ENCODE measurements at places on chromosomes 7 and 10.

GRCh38 chr7:19944363-19945120, 171.1 kb upstream of the TMEM196 start:
- DNase-seq = no peak

DNA sequence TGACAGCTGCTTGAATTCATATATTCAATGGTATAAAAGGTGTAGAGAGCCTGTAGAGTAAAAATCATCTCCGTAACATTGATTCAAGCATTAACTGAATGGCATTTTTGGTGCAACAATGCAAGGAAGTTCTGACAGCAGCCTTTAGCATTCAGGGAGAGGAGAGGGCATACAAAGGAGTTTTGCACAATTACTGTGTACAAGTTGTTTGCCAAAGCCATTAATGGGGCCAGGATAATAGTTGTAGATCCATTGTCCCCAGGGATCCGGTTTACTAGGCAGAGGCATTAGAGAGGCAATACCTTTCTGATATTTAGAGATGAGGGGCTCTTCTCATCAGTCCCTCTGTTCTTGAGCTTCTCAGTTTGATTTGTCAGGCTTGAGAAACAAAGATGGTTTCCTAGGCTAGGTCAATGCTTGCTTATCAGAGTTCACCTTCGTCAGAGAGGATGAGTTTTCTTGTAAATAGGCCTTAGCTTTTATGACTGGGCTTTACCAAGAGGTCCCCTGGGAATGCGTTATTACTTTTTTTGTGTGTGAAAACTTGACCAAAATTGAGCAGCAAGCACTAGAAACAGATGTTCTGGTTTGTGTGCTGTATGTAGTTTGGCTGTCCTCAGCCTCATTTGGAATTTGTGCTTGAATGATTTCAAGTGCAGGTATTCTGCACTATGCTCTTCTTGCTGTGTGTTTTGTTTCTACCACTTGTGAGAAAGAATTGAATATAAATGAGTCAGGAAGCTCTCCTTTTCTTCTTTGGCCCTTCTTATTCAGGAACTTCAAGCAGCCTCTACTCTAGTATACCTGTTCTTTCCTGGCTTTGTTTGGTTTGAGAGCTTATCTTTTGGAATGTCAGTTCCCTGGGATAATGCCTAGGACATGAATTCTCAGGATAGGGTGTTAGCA, 32.0 kb downstream of the SND1 start:
- DNase-seq = no peak

DNA sequence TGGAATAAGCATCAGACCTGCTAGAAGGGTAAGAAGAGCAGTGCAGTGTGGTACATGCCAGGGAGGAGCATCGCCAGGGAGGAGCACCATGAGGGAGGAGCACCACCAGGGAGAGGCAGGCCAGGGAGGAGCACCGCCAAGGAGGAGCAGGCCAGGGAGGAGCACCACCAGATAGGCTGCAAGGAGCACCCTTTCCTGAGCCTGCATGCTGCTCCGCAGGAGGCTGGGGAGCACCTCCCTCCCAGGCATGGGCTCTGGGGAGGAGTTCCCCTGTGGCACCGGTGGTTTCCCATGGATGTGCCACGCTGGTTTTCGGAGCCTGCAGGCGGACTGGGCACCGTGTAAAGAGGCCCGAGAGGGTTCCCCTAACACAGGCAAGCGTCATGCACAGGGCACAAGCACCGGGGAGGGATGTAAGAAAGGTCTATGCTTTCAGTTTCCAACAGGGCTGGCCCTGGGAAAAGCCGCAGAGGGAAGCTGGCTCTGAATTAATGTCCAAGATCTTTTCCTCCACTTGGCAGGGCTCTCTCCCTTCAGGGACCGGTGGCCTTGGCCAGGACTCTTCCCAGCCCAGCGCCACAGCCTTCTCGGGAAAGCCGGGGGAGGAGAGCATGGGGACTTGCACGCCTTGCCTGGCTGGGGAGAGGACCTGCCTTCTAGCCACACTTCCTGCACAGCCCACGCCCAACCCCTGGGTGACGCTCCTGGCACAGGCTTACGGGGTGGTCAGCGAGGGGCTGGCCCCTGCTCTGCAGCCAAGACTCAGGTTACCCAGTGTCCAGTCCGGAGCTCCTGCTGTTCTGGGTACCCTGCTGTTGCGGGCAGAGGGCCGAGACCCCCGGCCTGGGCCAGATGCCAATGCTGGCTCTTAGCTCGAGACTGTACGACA, 11.5 kb upstream of the GPER1 start:
- DNase-seq = no peak

DNA sequence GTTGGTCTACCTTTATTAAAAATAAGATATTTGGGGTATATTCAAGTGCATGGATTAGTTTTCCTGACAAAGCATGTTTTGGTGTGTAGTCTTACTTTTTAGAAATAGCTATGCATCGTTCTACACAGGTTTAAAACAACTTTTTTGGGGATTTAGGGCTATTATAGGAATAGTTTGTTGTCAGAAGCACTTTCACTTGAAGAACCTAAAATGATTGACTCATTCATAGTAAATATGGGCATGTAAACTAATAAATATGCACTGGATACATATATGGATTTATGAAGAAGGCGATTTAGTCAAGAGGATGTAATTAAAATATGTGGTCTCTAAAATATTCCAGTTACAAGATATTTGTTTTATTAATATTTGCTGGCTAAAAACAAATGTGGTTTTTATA, 2.0 kb downstream of the ARL4A start:
- DNase-seq = no peak

- DNase-seq = no peak
Measured at GRCh38 chr7:69652947-69653701, 54.8 kb downstream of the AUTS2 start.

DNA sequence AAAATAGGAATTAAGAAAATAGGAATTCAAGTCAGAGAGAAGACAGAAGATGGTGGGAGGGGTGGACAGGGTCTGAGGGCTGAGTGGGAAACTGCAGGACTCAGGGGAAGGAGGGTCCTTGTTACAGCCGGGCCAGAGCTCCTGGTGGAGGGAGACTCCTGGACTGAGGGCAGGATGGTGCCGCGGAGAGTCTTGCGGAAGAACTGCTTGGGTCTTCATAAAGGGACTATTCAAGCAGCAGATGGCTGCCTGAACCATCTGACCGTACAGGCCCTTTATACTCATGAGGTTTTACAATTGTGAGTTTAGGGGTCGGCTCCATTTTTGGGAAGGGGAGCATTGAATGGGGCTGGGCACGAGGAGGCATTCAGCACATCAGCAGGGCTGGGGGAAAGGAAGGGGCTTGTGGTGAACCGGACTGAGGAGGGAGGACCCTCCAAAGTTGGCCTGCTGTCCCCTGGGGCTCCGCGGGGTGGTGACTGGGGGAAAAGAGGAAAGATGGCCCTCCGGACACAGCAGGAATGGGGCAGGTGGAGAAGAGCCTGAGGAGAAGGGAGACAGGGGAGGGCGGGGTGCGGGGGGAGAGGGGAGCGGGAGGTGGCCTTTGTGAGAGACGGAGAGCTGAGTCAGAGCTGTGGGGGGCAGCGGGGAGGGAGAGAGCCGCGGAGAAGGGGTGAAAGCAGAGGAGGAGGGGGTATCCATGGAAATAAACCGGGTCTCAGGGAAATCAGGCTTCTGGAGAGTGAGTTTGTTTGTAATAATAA, 1.5 kb downstream of the FAM131B start:
- no peak for DNase-seq

- DNase-seq = no peak
Measured at GRCh38 chr7:135959646-135960363, 17.4 kb downstream of the MTPN start.

DNA sequence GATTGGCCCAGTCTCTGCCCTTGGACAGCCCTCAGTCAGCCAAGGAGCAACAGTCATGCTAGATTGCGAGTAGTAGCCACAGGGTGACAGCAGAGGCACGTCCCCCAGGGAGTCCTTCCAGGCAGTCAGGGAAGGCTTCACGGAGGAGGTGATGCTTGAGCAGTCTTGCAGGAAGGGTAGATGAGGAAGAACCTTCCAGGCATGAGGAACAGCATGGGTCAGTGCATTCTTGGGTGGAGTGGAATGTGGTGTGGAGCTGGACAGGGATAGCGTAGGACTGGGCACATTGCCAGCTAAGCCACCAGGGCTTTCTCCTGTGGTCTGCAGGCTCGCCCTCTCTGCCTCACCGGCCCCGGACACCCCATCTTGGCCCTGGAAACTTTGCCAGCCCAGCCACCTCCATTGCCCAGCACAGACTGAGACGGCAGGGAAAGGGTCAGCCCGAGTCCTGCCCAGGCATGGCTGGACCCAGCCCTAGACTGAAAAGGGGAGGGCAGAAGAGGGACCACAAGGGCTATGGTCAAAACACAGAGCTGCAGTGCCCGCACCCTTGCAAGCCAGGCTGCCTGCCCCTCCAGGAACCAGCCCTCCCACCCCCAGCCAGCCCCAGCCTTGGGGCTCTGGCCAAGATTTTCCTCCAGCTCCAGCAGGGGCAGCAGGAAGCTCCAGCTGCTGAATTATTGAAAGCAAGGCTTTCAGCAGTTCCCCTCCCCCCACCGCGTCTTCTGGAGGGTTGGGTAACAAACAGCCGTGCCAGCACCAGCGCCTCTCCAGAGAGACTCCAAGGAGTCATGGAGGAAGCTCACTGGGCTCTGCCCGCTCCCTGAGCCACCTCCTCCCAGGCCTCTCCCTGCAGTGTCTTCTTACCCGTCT, 18.7 kb downstream of the SRRM3 start:
- no peak for DNase-seq

DNA sequence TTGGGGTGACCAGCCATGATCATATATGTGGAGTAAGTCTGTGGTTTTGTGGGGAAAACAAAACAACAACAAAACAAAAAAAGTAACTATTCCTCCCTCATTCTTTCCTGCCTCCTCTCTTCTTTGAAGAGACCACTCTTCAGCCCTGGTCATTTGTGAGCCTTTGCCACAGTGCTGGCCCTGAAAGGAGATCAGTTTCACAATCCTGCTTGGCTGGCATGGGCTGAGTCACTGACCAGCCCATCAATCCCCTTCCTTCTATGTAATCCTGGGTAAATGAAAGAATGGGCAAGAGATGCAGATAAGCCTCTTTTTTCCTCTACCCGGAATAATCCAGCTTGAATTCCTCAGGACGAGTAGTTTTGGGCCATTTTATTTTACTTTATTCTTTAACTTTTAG, 13.6 kb downstream of the CSTF2T start:
- DNase-seq = no peak

GRCh38 chr7:13050703-13051102, 363.3 kb downstream of the ARL4A start:
- no peak for DNase-seq

GRCh38 chr10:43968961-43969360, 320.3 kb upstream of the ZNF32 start:
- DNase-seq = no peak

DNA sequence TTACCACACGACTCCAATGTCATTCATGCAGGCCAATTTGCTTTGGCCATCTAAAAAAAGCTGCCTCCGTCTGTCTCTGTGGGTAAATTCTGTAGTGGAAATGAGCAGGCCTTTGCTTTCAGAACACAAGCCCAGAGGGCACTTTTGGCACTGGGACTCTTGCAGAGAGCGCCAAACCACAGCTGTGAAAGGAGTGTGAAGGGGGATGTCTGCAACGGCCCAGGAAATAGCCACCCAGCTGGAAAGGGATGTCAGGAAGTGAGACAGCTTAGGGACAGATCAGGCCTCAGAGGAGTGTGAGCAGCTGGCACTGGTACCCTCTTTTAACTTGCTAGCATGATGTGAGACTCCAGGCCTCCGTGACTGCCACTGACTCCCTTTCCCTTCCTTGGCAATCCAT, 152.4 kb downstream of the DKK1 start:
- DNase-seq = no peak

DNA sequence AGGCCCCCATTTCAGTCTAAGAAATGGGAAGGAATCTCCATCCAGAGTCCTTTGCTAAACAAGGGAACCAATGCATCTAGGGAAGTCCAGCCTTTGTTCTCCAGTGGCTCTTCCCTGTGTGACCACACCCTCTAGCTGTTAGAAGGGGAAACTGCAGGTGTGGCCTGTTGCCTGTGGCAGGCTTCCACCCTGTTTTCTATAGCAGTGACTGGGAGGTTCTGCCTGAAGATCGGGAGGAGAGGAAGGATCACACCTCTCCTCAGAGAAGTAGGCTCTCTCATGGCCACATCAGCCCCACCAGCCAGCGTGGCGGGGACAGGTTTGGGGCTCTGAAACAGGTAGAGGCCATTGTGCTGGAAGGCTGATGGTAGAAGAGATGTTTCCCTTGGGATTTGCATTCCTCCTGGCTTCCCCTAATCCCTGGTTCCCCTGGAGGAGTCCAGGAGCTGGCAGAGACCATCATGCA, 47.7 kb upstream of the TRIM8 start:
- DNase-seq = peak; percentile 37

DNA sequence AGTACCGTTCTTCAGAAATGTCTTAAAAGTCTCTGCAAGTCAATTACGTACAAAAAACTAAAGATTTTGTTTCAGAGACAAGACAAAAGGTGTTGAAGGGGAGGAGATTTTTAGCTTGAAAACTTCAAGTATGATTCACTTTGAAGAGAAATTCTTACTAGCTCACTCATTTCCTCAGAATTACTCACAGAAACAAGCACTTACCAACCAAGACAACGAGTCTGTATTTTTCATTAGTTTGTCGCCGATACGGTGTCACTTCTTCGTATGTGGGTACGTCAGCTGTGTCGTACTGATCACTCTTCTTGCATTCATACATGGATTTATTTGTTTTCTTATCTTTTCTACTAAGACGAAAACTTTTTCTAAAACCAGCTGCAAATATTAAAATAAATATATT, 90.6 kb upstream of the ODAD2 start:
- DNase-seq = no peak

DNA sequence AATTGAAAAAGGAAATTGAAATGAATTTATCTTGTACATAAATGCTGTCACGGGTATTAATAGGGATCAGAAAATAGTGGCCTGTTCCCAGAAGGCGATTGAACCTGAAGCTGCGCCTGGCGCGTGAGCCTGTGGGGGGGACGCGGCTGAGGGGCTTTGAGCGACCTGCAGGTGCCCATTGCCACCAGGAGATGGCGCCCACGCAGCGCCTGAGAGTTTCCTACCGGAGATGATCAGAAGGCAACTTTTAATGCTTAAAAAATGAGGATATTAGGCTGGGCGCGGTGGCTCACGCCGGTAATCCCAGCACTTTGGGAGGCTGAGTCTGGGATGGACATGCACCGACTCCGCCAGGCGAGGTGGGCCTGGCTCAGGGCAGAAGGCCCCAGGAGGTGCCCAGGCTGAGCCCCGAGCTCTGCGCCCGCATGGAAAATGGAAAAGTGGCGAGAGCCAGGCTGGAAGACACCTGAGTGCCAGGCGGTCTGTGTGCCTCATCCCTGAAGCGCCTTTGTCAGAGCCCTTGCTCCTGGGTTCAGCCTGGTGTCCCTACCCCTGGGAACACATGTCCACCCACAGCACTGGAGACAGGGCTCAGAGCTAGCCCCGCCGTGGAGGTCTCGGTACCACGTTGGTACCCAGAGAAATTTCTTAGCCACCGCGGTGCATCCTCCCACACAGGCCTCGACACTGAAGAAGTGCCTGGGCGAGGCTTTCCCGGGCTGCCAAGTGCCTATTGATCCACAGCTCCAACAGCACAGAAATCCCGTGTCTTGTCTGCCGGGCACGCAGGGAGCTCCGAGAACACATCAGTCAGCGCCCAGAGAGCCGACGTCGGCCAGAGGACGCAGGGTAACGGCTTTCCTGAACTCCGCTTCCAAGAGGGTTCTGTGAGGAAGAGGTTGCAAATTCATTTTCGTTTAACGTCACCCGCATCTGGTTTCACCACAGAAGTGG, 117.4 kb downstream of the INPP5A start:
- peak; percentile 58 for DNase-seq

Data from CD4-positive, alpha-beta T cell treated with Interleukin-6 for 4 hours (primary cell).